Right ventricle myocardium inferior (tissue), 1 donor: ENCODE measurements at places on chromosomes 5 and 9.

DNA sequence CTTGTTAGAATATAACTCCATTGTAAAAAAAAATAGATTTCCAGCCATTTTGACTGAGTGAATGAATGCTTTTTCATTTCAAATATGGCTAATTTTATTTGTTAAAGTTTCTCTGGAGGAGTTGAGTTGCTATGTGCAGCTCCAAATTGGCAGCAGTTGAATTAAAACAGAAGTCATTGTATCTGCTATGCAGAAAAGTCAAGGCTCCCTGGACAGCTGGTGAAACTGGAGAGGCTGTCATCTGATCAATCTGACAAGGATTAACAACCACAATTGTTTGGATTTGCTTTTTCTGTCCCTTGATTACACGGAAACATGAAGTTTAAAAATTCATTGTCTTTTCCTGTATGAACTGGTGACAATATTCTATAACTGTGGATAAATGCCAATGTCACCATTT is 713.9 kb downstream of the EFNA5 start:
- DNase-seq = no peak

DNA sequence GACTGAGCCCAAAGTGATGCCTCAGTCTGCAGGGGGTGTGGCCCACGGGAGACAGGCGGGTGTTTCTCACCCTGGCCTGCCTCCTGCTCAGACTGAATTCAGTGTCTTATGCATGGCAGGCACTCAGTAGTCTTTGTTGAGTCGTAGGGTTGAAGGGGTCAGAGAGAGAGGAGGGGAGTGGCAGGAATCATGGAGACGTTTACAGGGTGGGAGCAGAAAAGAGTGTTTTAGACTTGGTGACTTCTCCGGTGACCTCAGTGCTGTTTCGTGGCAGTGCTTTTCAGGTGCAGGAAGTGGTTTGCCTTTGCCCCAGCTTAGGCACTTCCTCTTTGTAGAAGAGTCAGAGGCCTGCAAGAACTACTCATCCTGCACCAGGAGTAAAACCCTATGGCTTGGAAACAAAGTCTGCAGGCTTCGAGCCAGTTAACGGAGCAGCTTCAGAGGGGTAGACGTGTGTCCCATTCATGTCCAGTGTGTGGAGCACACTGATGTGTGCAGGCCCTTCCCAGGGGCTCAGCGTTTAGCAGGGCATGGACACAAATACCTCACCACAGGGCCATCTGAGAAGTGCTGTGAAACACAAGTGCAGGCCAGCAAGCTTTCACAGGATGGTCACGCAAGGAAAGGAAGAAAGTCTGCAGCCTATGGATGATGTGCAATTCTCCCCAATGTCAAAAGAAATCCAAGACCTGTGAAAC is 24.5 kb upstream of the SEMA4D start:
- DNase-seq = no peak

DNA sequence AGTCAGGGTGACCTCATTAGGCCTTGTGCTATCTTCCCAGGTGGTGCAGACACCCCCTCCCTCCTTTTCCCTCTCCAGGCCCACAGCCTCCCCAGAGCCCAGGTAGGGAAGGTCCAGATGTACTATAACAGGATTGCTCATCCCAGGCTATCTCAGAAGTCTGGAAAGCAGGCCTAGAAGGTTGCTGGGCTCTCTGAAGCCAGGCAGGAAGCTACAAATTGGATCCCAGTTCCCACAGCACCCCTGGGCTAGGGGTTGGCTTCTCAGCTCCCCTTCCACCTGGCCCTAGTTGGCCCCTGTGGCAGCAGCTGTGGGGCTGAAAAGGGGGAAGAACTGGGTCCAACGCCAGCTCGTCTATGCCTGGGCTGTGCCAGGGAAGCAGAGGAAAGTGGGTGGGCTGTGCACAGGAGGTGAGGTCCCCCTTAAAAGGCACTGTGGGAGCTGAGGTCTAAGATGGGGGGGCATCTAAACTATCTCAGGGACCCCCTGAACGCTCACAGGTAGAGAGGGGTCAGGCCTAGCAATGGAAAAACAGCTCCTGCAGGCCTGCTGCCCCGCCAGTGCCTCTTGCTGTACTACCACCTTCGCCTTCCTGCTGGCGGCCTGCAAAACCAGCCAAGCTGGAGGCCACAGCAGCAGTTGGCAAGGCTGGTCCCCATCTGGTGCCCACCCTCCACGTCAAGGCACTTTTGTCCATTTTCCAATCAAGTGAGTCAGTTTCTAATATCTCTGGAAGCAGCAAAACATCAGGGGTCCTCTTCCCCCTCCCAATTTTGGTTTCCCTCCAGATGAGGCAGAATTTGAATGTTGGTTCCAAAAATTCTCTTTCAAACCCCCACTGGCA is 13.3 kb upstream of the PSMD5 start:
- no peak for DNase-seq

DNA sequence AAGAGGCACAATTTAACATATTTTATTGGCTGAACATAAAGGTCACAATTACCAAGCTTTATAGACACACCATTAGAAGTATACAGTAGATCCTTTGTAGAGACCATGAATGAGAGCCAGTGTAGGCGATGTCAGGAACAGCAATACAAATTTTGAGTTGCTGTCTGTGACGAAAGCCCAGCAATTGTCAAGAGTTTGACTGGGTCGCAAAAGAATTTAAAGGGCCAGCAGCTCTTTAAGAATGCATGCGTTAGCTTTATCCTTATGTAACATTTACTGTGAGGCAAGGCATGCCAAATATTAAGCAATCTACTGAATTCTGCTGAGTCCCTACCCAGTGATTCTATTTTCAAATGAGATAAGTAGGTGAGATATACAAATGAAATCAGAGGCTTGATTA is 236.9 kb downstream of the ARRDC3 start:
- no peak for DNase-seq

- no peak for DNase-seq
These were observed 299.8 kb upstream of the NUDT12 start for GRCh38 chr5:103862398-103862797.

DNA sequence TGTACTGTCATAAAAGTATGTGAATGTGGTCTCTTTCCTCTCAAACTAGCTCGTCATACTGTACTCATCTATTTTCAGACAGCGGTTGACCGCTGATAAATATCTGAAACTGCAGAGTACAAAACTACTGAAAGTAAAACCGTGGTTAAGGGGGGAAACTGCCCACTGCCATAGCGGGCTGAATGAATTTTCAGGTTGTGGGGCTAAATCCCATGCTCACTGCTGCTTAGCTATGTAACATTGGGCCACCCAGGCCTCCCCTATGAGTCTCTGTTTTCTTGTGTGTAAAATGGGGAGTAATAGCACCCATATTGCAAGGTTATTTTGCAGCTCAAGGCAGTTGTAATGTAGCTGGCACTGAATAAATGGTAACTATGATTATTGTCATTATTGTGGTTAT is 82.3 kb downstream of the MSX2 start:
- DNase-seq = no peak

GRCh38 chr9:124767821-124768220 is 3.3 kb downstream of the NR6A1 start:
- DNase-seq = no peak

- DNase-seq = no peak
These were observed 970.8 kb downstream of the DTWD2 start for GRCh38 chr5:118017536-118017935.

- no peak for DNase-seq
These were observed 328.7 kb downstream of the MARCHF11 start for GRCh38 chr5:15850939-15851341.

DNA sequence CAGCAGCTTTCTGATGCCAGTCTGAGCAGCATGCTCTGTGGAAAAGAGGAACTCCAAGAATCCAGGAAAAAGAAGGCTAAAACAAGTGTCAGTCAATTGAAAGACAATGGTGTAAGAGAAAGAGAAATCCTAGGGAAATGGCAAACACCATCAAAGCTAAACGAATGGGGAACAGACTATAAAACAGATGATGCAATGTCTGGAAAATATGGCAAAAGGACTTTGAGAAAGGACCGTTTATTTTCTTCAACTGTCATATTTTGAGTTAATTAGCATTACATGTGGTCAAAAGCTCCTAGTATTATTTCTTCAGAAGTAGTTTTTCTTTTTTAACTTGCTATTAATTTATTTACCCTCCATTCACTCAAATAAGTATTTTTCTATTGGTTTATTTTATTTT is 465.2 kb downstream of the LRRC70 start:
- no peak for DNase-seq

- no peak for DNase-seq
These were observed 117.4 kb downstream of the MLLT3 start for GRCh38 chr9:20504930-20505329.

GRCh38 chr9:119677811-119678505 is 308.7 kb upstream of the BRINP1 start:
- DNase-seq = no peak

DNA sequence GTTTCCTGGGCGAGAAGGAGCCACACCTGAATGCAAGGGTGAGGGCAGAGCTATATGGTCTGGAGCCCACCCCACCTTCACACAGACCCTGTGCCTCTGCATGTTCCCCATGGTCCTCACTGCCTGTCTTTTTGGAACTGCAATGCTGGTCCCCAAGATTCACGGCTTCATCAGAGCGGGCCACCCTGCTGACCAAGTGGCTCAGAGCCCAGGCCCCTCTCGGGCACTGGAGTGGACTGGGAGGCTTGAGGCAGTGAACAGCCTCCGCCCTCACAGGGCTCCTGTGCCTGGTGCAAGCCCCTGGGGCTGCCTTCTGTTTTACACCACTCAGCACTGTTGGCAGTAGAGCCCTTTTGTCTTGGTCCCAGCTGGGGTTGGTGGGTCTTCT is 143.2 kb downstream of the CACNA1B start:
- no peak for DNase-seq

DNA sequence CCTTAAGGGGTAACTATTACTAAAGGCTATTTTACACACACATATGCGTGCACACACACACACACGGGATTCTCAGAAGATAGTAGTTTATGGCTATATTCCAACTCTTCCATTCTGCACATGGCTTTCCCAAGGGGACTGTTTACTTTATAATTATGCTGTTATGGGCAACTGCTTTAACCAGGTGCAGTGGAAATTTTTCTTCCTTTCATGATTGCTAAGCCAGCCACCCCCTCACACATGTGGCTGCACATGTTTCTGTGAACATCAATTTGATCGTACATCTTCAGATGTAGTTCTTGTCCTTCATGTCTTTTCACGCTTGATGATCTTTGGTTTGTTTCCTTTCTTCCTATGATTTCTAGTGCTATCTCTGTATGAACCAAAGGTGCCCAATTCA is 37.0 kb downstream of the MRPS30 start:
- no peak for DNase-seq

GRCh38 chr5:74430631-74431289 is 209.8 kb downstream of the ENC1 start:
- DNase-seq = no peak

- no peak for DNase-seq
These were observed 128.1 kb downstream of the PDE4D start for GRCh38 chr5:59765446-59765845.

GRCh38 chr5:15717001-15717400 is 217.0 kb downstream of the FBXL7 start:
- no peak for DNase-seq
